Inflammatory macrophage treated with lipopolysaccharide for 1 hour (primary cell): ENCODE measurements at places on chromosomes 2 and 18.

- DNase-seq: no peak
These were observed 103.5 kb upstream of the SIX2 start for GRCh38 chr2:45112750-45113149.

GRCh38 chr2:75523313-75524275 lies 37.1 kb downstream of the EVA1A start:
- no peak for DNase-seq

- DNase-seq: no peak
These were observed 5.9 kb upstream of the TCF4 start for GRCh38 chr18:55593888-55594287.

- peak; percentile 82 for DNase-seq
These were observed 69.4 kb upstream of the SMAD2 start for GRCh38 chr18:47999801-48000248.

GRCh38 chr2:135667045-135667444 lies 74.6 kb upstream of the UBXN4 start:
- DNase-seq: no peak

DNA sequence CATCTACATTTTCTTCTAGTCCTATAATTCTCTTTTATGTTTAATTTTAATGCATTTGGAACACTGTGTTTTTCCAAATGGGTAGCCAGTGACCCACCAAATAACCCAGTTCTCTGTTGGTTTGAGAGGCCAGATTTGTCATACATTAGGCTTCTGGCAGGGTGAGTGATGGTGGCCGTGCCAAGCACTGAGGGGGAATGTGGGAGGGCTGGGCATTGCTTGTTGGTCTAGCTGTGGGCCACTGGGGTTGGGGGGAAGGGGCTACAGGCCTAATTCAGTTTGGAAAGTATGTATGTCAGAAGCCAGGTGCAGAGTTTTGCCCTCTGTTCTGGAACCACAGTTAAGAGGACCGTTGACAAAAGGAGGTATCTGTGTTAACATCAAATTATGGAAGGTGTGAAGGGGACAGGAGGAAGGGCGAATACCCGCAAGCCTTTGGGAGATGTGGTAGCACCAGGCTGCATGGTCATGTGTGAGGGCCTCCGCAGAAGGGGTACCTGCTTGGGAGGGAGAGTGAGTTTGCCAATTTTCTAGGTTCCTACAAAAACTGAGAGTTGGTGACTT lies 38.1 kb upstream of the SCLY start:
- no peak for DNase-seq

DNA sequence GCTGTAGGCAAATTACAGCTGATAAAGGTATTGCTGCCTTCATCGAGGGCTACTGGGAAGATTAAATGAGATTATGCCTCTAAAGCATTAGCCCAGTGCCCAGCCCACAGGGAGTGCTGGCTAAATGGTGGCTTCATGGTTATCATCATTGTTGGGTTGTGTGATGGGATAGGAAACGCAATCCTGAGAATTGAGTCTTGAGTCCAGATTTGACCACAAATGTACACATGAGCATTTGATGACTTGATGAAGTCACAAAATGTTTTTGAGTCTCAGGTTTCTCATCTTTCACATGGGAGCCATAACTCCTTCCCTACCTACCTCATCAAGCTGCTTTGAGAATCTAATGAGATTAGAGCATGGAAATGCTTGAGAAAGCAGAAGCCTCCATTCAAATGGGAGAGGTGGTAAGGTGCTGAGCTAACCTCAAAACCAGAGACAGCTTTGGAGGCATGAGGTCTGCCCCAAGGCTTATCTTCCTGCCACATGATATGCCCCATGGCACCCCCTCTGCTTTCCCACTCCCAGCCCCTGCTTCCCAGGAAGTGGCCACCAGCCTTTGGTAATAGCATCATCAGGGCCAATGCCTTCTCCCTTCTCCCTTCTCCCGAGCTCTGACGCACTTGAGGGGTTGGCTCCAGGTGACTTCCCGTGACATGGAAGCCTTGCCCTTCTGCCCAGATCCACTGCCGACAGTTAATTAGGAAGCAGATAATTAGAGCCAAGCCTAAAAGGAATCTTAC lies 149.4 kb upstream of the EPAS1 start:
- no peak for DNase-seq

GRCh38 chr2:6011921-6012320 lies 319.7 kb downstream of the SOX11 start:
- DNase-seq: no peak

DNA sequence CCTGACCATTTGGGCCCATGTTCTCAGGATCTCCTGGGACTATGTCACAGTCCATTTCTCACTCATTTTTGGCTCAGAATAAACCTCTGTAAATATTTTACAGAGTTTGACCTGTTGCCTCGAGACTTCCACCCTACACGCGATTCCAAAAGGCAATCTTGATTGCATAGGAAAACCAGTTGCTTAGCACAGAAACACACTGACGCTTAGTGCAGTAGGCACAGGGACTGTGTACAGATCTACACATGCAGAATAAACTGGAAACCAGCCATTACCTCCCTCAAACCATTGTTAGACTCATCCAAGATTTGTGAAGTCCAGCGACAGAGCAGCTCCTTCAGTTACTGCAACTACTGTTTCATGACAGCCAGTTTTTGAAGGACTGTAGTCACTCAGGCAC lies 73.0 kb downstream of the NCKAP5 start:
- DNase-seq: no peak
